Heart left ventricle (tissue), 16 donors: ENCODE measurements at places on chromosomes 16 and 17. TPM values are rescaled to one million over a fixed set of nuclear protein-coding genes. Genes with fewer than 3 reads are reported as not detected.
A peak's percentile ranks its signal among the peaks of the same experiment; 100 is the strongest.

Gene FGF11
- 2.8 TPM for total RNA-seq

Gene CCL15
- total RNA-seq = not detected

Gene RHBDL3
- total RNA-seq = 0.34 TPM

Gene CUEDC1
- total RNA-seq = 48.9 TPM

- H3K27me3 ChIP-seq = no peaks in the 10 kb centered on the region
- H3K27ac ChIP-seq = peak overlapping the region; percentile 56
- H3K4me1 ChIP-seq = no peaks in the 10 kb centered on the region
- H3K36me3 ChIP-seq = no peaks in the 10 kb centered on the region
- H3K4me3 ChIP-seq = no peak overlapping the region
Observed at GRCh38 chr16:79264237-79265109, 336.1 kb downstream of the MAF start.

DNA sequence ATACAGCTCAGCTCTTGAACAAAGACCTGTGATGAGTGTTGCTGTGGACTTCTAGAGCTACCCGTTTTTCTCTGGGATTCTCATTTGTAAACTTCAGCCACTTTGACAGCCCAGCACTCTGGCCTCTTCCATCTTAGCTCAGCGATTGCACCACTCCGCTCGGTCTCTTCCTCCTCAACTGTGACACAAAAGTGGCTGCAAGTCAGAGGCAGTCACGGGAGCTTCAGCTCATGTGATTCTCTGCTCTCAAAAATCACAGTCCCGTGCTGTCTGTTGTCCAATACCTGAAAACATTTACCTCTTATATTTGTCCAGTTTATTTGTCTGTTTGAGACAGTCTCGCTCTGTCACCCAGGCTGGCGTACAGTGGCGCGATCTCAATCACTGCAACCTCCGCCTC, 75.7 kb upstream of the DNAH17 start:
- DNase-seq = no peak
- no peaks in the 10 kb centered on the region for H3K36me3 ChIP-seq
- H3K27ac ChIP-seq = no peak overlapping the region
- no peak overlapping the region for H3K4me3 ChIP-seq

DNA sequence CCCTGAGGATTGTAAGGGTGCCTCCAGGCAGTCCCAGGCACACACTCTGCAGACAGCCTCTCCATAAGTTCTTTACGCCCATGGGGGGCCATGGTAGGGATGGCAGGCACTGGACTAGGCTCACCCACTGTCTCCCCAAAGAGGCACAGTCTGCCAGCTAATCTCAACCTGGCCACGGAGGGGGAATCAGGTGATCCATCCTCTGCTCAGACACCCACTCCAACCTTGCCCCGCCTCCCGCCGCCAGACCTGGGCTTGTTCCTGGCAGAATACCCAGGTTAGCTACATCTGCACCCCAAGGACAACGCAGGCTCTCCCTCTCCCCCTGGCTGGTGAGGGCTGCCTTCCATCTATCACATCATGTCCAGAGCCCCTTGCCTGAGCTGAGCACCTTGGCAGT, 1.2 kb downstream of the NLGN2 start:
- no peak for DNase-seq
- H3K27ac ChIP-seq = no peak overlapping the region
- H3K27me3 ChIP-seq = no peaks in the 10 kb centered on the region
- H3K4me1 ChIP-seq = no peaks in the 10 kb centered on the region
- no peaks in the 10 kb centered on the region for H3K36me3 ChIP-seq

DNA sequence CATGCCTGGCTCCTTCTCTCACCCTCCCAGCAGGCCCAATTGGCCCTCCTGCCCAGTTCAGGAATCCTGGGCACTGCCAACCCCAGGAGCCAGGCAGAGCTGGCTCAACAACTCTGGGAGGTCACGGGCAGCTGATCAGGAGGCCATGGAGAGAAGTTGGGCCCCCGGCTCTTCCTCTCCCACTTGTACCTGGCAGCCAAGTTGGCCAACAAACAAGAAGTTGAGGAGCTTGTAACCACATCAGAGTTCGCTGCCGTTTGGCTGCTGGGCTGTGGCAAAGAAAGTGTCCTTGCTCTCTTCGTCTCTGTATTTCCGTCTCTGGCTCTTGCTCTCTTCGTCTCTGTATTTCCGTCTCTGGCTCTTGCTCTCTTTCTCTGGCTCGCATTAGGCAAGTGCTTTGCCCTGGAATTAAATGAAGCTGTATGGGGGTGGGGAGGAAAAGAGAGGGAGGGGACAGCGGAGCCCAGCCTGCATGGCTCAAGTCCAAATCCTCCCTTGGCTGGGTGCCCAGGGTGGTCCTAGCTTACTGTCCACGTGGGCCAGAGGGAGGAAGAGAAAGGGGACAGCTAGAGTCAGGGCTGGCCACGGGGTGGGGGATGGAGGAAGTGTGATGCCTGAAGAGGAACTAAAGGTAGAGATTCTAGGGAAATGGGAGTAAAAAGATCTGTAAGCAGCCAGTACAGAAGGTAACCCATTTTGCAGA, 7.8 kb upstream of the TMEM132E start:
- peaks cover 5% of the 10 kb centered on the region for H3K27me3 ChIP-seq
- no peak for DNase-seq
- H3K4me3 ChIP-seq = no peak overlapping the region
- no peaks in the 10 kb centered on the region for H3K4me1 ChIP-seq
- no peak overlapping the region for H3K27ac ChIP-seq
- no peaks in the 10 kb centered on the region for H3K36me3 ChIP-seq
